Dermis blood vessel endothelial cell (primary cell): ENCODE measurements at places on chromosomes 1 and 21. TPM values are rescaled to one million over a fixed set of nuclear protein-coding genes. Genes with fewer than 3 reads are reported as not detected.
A peak's percentile ranks its signal among the peaks of the same experiment; 100 is the strongest.

TXNDC12 gene
- total RNA-seq: 23.0 and 37.8 TPM in 2 replicates

TAL1 gene
- total RNA-seq: 61.1 and 84.5 TPM in 2 replicates

ZBED6 gene
- 10.0 and 21.8 TPM in 2 replicates for total RNA-seq

GRCh38 chr1:228073857-228074545 is 8.5 kb upstream of the ARF1 start:
- DNase-seq: peak; percentile 34

GRCh38 chr1:39392851-39393573 is 98.4 kb upstream of the BMP8A start:
- peak; percentile 67 for DNase-seq

- no peak for DNase-seq
Measured at GRCh38 chr1:115555446-115555845, 86.3 kb upstream of the VANGL1 start.

DNA sequence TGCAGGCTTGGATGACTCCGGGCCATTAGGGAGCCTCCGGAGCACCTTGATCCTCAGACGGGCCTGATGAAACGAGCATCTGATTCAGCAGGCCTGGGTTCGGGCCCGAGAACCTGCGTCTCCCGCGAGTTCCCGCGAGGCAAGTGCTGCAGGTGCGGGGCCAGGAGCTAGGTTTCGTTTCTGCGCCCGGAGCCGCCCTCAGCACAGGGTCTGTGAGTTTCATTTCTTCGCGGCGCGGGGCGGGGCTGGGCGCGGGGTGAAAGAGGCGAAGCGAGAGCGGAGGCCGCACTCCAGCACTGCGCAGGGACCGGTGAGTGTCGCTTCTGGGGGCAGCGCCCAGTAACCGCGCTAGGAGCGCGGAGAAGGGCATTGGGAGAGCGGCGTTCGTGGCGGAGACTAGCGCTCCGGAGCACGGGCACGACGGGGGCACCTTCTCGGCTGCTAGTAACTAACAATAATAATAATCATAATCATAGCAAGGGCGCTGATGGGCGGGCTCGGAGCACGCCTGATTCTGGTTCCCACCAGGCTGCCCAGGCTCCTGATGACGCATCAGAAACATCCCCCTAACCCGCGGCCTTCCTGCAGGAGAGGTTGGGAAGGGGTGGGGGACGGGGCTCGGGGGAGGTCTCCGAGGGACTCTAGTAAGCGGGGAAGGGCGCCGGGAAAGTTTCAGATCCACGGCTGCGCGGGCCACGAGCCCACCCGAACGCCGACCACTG is at the start of gene MX1:
TSS of gene MX1 (plus strand) at position 286 of the 722 bp plus-strand sequence. CDS start 5,832 bp downstream, outside the sequence.
- peak; percentile 58 for DNase-seq

RIMS3 gene
- total RNA-seq: 0.28 and 0.34 TPM in 2 replicates

- DNase-seq: no peak
Measured at GRCh38 chr1:202619505-202619904, 90.7 kb downstream of the SYT2 start.

S100A4 gene
- total RNA-seq: 7.1 and 22.6 TPM in 2 replicates

COL18A1 gene
- total RNA-seq: 309 and 317 TPM in 2 replicates

DNA sequence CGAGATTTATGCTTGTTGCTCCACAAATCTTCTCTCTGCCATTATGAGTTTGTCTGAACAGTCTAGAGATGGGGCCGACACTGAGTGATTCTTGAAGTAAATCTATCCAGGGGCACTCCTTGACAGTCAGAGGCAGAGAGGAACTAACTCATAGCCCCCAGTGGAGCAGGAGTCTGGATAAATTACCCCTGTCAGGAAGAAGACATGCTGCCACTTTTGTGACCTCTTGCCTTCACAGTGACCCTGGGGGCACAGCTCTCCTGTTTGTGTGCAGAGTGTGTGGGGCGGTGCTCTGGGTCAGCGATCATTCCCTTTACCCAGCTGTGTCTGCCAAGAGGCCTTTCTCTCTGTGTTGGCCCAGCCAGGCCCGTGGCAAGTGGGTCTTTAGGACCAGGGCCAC is 29.5 kb downstream of the PEX14 start:
- DNase-seq: no peak

- DNase-seq: no peak
Measured at GRCh38 chr1:244667797-244668196, 14.9 kb downstream of the DESI2 start.

- DNase-seq: no peak
Measured at GRCh38 chr1:165298203-165298820, 58.2 kb downstream of the LMX1A start.

DNA sequence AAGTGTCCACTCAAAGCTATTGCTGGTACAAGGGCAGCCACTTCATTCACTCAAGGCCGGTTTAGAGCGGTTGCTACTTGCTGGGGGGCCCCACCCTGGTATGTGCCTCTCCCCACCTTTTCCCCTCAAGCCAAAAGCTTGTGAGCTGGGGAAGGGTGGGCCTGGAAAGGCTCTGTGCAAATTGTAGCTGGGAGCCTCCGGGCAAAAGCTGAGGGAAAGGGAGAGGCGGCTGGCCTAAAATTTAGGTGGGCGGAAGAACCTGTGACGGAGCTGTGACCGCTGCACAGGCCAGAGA is 306 bp upstream of the SH3D21 start:
- no peak for DNase-seq

UBL4B gene
- total RNA-seq: not detected in 2 replicates

DNA sequence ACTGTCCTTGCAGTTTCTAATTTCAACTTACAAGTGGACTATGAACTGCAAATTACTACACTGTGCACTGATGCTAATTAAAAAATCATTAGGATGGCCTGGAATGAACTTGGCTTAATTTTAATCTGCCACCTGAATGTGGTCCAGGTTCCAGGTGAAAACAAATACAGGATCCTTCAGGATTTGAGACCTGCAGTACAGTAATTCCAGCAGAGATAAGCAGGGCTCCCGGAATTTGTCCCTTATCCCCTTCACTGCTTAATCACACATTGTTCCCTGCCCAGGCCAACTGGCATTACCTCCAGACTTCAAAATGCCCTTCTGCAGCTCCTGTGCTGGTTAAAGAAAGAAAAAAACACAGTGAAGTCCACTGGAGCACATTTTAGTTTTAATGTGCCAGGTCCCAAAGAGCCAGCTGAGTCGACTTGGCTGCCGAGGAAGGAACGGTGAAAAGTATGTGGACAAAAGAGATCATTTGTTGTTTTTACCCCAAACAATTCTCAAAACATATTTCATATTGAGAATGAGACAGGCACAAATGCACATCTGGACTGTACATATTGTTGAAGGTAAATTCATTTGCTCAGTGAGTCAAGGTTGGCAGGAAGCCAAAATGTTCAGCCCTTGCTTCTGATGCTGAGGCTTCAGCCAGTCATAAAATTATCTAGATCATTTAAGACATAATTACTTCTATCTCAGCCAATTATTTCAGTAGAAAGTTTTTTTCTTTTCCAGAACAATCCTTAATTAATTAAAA is 28.3 kb downstream of the DEGS1 start:
- DNase-seq: peak; percentile 88

DNA sequence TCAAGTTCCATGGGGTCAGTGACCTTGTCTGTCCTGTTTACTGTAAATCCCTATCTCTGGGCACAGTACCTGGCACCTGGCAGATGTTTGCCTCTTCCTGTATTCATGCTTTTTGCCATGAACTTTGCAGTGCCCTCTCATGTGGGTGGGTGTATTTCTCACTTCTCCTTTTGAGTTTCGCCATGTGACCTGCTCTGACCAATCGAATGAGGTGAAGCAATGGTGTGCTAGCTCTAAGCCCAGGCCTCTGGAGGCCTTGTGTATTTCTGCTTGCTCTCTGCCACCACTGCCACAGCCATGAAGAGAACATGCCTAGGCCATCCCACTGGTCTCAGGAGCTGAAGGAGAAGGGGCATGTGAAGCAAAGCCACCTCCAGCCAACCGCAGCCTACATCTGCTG is 185.5 kb upstream of the ZC3H12A start:
- DNase-seq: no peak

- DNase-seq: no peak
Measured at GRCh38 chr1:20873311-20873710, 86.2 kb upstream of the HP1BP3 start.

DNA sequence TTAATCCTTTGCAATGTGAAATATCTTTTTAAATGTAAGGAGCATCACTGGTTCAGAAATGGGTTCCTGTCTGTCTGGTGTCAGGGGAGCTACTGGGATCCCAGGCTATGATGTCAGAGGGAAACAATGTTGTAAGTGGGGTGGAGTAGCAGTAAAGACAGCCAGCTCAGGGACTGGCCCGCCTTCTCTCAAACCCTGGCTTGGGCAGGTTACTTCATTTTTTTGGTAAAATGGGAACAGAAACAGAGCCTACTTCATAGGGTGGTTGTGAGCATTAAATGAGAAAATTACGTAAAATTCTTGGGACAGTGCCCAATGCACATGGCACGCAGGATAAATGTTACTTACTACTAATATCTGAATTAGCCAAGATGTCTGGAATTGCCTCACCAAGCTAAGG is 30.7 kb upstream of the IL20 start:
- DNase-seq: no peak

DNA sequence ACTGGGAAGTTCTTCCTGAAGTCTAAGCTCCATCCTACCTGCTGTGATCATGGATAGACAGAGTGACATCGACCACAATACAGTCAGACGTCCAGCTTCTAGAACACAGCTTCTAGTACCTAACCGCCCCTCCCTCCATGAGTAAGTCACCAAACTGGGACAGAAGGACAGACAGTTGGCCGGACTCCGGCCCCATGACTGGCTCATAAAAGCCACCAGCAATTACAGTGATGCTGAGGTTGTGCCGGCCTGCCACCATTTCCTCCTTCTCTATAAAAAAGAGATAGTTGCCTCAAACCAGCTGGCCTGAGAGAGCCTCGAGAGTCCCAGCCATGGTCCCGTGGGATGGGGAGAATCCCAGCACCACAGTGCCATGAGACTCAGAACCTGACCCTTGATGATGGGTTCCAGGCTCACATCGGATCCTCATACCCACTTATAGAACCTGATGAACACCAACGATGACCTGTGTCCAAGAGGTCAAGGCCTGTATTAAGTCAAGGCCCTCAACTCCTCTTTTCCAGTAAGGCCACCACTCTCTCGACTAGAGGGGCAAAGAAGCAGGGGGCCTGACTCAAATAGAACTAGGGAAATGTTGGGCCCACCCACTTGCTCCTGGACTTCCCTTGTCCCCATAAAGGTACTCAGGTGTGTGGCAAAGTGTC is 3.4 kb downstream of the MEF2D start:
- no peak for DNase-seq

DNA sequence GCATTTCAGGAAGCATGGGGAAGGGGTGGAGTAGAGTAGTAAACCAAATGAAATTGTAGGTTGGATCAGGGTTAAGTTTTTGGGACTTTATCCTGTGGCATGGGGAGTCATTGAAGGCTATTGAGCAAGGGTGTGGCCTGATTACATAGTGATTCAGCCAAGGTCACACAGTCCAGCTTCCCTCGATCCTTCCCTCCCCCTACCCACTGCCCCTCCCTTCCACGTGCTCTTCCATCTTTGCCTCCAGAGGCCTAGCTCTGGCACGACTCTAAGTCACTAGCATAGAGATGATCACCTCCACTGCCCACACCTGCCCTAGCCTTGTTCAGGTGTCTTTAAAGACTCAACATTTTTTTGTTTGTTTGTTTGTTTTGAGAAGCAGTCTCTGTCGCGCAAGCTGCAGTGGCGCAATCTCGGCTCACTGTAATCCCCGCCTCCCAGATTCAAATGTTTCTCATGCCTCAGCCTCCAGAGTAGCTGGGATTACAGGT is 37.2 kb upstream of the SLC9A1 start:
- DNase-seq: no peak

DNA sequence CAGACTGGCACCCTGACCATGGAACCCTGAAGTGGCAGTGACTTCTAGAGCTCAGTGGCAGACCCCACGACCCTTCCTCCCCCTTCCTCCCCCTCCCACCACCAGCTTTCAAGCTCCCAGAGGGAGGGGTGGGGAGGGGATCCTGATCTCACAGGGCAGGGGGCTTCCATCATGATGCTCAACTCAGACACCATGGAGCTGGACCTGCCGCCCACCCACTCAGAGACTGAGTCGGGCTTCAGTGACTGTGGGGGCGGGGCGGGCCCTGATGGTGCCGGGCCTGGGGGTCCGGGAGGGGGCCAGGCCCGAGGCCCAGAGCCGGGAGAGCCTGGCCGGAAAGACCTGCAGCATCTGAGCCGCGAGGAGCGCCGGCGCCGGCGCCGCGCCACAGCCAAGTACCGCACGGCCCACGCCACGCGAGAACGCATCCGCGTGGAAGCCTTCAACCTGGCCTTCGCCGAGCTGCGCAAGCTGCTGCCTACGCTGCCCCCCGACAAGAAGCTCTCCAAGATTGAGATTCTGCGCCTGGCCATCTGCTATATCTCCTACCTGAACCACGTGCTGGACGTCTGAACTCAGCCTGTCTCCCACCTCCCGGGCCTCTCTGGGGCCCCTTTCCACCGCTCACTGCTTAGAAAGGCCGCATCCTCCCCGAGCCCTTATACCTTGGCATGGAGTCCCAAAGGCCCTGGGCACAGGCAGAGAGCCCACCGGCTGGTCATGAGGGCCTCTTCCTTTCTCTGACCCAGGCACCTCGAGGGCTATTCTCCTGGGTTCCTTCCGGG is 3.9 kb downstream of the NHLH1 start:
- no peak for DNase-seq

DNA sequence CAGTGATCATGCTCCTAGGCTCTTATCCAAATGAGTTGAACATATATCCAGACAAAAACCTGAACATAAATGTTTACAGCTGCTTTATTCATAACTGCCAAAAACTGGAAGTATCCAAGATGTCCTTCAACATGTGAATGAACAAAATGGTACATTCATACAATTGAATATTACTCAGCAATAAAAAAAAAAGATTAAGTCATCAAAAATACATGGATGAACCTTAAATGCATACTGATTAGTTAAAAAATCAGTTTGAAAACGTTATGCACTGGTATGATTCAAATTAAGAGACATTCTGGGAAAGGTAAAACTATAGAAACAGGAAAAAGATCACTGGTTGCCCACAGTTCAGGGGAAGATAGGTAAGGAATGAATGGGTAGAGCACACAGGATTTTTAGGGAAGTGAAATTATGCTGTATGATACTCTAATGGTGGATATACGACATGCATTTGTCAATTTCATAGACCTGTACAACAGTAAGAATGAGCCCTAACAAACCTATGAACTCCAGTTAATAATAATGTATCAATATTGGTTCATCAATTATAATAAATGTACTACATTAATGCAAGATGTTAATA is 3.1 kb downstream of the LRRC40 start:
- DNase-seq: no peak

ZSWIM5 gene
- 5.8 and 6.5 TPM in 2 replicates for total RNA-seq

GRCh38 chr1:175742790-175743459 is 470 bp downstream of the TNR start:
- DNase-seq: peak; percentile 76

DNA sequence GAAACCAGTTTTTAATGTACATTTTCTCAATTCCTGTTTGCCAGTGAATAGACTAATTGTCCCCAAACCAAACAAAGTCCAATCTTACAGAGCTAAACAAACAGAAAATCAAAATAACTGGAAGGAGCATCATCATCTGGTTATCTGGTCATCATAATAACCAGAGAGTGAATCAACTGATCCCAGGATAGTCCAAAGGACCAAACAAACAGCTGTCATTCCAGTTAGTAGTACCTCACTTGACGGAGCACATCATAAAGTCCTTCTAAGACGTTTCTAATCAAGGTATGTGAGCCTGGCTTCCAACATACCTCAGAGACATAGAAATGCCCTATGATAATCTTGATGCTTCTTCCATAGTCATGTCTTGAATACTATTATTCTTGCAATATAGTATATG is 240.5 kb downstream of the LTN1 start:
- DNase-seq: no peak

PDPN gene
- total RNA-seq: 65.0 and 88.5 TPM in 2 replicates

MATN1 gene
- total RNA-seq: 0.17 TPM in 1 of 2 replicates, not detected in the other

- DNase-seq: no peak
Measured at GRCh38 chr1:115433483-115433882, 95.4 kb upstream of the NGF start.

LIN28A gene
- total RNA-seq: not detected in 2 replicates
